ENCODE measurements at places on chromosomes 1 and 21. TPM values are rescaled to one million over a fixed set of nuclear protein-coding genes. Genes with fewer than 3 reads are reported as not detected.

- no peak for DNase-seq
Observed at GRCh38 chr1:110957798-110958197, 5.9 kb downstream of the LRIF1 start.

The VANGL2 gene
- 0.07 TPM for total RNA-seq

DNA sequence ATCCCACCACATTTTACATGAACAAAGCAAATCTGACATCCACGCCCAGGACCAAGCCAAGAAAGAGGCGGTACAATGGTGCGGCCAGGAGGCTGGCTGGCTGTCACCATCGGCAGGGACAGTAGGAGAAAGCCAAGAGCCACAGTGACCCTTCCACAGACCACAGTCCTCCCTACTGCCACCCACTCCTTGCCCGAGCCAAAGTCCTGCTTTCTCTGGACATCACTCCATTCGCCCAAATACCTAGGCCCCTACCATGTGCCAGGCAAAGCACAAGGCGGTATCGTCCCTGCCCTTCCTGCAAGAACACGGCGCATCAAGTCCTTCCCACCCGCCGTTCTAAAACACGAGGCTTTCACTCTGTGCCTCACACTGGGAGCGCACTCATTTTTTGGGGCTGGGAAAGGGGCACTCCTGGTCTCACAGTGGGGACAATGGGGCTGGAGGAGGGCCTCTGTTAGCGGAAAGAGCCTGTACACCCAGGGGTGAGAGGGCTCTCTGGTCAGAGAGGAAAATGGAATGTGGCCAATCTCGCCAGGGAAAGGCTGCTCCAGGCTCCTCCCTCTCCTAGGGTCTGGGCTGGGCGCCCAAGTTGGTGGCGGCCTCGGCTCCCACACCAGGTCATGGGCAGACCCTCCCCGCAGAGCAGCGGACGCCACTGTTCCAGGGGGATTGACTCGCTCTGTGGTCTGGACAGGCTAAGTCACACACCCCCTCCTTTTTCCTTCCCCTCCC is 26.5 kb downstream of the SSBP3 start:
- DNase-seq = no peak

The KDF1 gene
- 0.24 TPM for total RNA-seq

DNA sequence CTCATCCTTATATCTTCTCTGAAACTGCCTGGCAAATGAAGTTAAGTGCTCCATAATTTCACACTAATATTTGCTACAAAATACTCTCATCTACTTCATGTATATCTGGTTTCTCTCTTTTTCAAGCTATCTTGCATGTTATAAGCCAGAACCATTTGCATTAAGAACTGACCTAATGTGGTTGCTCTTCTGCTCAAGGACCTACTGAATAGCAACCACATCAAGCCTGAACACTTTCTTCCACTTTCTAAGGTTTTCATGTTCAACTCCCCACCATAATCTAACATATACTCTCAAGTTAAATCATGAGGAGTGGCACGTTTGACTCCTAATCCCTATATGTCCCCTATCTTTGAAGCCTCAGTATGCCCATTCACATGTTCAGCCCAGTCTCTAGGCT is 27.2 kb downstream of the RGS1 start:
- no peak for DNase-seq
